ENCODE measurements at places on chromosomes 16 and 17.

GRCh38 chr17:17075125-17075781, 33.0 kb downstream of the MPRIP start:
- DNase-seq: no peak

DNA sequence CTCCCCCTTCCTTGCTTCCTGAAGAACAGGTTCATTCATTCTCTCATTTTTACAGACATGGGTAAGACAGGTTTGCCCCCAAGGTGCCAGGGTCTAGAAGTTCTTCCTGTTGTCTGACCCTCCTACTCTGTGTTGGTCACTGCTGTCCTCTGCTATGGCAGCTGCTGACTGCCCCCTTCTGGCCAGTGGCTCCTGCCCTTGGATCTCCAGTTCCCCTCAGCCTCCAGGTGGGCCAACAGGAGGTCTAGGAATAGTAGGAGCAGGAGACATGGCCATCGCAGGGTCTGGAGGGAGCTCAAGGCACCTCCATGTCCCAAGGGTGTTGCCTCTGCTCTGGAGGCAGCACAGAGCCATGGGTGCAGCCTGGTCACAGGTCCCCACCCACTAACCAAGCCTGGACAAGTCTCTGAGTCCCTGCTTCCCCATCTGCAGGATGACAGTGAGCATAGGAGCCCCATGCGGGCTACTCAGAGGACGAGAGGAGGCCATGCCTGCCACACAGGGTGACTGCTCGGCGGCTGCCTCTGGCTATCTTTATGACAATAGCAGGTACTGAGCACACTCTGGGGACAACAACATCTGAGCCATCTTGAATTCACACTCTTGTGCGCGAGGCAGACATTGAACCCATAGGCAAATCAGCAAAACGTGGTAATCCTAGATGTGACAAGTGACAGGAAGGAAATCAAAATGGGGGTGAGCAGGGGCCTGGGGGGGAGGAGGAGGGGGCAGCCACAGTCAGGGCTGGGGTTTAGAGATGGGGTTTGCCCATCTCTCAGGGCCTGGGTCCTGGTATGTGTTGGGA, 27.0 kb upstream of the NXPH3 start:
- DNase-seq: no peak

GRCh38 chr17:46984892-46985291, 5.8 kb upstream of the RPRML start:
- no peak for DNase-seq

- no peak for DNase-seq
These were observed 26.6 kb downstream of the PIPOX start for GRCh38 chr17:29069526-29070041.

DNA sequence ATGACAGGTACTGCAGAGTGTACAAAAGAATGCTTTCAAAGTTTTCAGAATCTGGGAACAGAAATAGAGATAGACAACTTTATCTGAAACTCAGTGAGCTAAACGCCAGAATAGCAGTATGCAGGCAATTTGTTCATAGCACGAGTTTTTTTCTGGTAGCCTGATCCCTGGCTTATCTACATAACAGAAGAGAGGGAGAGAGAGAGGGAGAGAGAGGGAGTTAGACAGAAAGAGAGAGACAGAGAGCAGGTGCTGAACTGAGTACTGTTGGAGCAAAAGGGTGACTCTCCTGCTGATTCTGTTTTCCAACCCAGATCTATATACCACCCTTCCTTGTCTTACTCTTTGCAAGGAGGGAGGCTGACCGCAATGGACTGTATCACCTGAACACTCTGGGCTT, 388.0 kb upstream of the CA10 start:
- DNase-seq: no peak

DNA sequence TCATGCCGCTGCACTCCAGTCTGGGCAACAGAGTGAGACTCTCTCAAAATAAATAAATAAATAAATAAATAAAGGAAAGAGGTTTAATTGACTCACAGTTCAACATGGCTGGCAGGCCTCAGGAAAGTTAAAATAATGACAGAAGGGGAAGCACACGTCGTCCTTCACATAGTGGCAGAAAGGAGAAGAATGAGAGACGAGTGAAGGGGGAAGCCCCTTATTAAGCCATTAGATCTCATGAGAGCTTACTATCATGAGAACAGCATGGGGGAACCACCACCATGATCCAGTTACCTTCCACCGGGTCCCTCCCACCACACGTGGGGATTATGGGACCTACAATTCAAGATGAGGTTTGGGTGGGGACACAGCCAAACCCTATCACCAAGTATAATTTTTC, 54.5 kb downstream of the PAFAH1B1 start:
- DNase-seq: no peak

- no peak for DNase-seq
These were observed 38.2 kb downstream of the WSCD1 start for GRCh38 chr17:6108382-6108781.

DNA sequence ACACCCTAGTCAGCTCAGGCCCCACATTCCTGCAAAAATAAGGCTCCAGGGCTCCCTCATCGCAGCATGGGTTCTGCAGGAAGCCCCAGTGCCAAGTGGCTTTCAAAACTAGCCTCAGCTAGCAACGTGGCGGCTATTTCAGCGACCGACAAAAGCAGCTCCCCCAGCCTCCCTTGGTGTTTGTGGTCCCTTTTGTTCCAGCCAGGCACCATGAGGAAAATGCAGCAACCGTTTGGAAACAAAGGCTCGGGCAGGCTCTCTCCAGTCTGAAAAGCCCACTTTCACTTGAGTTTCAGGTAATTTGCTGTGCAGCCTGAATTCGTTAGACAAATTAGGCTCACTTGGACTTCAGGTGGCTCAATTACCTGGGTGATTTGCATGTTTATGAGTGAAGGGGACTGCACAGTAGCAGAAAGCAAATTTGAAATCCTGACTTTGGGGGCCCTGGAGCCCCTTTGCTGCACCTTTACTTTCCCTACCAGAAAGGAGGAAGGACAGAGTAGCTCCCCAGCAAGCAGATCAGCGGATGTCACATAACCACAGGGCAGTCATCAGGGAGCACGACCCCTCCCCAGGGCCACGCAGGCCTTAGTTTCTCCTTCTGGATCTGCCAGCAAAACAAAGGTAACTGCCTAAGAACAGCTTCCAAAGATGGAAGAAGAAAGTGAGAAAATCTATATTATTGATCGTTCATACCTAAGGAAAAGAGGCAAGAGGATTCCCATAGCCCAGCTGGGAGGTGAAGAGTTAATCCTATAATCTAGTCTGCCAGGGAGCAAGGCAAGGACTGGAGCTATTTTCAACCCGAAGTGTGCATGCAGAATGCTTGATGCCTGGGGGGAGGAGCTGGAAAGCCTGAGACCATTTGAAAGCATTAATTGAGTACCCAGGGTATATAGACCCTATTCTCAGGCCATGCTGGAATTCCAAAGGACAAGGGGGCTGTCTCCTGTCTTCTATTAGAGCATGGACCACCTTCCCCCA, 143.1 kb upstream of the SDK2 start:
- DNase-seq: no peak

DNA sequence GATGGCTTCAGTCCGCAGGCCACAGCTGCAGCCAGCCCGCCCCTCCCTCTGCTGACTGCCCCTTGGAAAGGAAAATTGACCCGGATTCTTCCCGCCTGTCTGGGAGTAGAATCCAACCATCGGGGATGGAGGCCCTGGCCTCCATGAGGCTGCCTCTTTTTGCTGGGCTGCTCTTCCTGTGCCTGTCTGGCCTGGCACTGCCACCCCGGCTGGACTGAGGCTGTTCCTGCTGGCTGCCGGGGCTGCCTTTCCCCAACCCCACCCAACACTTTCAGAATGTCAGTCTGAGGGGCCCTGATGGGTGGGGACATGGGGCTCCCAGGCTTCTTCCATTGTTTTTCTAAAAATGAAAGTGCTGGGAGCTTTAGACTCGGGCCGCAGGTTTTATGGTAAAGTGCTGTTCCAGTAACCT, 7.3 kb downstream of the BAHCC1 start:
- no peak for DNase-seq

Measured in activated CD4-positive, alpha-beta T cell treated with anti-CD3 and anti-CD28 coated beads for 4 hours (primary cell).